Stimulated activated CD4-positive, alpha-beta T cell treated with anti-CD3 and anti-CD28 coated beads, Interleukin-2, amount 100 ng/mL, for 4 hours (primary cell): ENCODE measurements at places on chromosomes 12 and 14.

- DNase-seq = no peak
Measured at GRCh38 chr12:11732715-11733114, 83.2 kb downstream of the ETV6 start.

GRCh38 chr14:93533437-93533836, 102.7 kb downstream of the UNC79 start:
- no peak for DNase-seq

GRCh38 chr12:107990325-107990724, 138.8 kb upstream of the WSCD2 start:
- no peak for DNase-seq

DNA sequence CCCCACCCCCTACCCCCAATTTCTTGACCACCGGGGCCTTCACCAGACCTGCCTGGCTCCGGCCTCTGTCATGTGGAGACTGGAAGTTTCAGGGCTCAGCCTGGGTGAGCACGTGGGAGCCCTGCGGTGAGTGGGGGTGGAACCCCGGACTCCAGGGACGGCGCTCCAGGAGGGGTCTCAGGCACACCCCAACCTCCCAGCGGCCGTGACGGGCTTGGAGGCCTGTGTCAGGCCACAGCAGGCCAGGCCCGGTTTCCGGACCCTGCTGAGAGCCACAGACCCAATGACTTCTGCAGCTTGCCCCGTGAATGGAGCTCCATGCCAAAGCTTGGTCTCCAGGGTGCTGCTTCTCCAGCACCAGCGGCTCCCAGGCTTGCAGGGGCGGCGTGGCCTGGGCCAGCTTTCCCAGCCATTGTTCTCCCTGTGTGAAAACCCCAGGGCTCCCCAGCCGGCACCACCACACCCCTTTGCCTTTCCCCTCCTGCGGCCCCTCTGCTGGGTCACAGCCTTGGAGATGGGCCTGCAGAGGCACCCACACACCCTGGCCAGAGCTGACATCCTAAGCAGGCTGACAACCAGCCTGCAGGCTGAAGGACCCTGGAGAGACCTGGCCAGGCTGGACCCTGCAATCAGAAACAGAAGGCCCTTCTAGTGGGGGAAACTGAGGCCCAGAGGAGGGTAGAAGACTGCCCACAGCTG, 186.2 kb upstream of the C14orf180 start:
- DNase-seq = no peak

DNA sequence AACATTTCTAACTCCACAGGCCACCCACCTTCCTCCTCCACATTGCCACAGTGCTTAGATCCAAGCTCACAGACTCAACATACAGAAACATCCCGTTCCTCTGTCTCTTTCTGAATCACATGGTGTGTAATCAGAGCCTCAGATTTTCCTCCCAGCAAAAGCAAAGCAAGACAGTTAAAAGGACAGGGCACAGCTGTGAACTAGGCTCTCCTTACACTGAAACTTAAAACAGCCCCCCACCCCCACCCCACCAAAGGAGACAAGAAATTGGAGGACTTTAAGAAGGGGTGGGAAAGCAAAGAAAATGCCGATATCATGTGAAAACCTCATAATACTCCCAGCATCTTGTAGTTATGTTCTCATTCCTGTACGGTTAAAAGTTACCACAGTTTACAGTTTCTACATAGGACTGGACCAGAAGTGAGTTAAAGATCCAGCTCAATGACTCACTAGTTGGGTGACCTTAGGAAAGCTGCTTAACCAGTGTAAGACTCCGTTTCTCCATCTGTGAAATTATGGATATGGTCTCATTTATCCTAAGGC, 4.8 kb downstream of the YBX3 start:
- no peak for DNase-seq

DNA sequence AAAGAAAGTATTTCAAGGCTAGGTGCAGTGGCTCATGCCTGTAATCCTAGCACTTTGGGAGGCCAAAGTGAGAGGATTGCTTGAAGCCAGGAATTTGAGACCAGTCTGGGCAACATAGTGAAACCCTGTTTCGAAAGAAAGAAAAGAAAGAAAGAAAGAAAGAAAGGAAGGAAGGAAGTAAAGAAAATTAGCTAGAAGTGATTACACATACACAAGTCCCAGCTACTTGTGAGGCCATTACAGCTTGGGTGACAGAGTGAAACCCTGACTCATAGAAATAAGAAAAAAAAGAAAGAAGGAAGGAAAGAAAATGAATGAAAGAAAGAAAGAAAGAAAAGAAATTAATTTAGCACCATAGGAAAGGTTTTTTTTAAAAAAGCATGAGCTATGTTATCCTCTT, 33.3 kb upstream of the PPP1CC start:
- no peak for DNase-seq

DNA sequence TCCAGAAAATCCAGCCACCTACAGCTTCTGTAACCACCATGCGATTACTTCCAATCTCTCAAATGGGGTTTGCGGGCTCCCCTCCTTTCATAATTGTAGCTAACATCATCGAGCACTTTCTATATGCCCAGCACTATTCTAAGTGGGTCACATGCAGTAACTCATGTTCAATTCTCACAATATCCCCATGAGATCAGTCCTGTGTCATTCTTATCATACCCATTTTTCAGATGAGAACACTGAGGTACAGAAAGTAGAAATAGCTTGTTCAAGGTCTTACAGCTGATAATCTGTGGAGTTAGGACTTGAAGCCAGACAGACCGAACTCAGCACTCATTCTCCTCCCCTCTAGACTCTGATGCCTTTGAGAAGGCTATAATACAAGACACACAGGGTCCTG, 74.9 kb downstream of the EID3 start:
- no peak for DNase-seq

GRCh38 chr12:5476356-5476755, 44.4 kb downstream of the NTF3 start:
- no peak for DNase-seq

DNA sequence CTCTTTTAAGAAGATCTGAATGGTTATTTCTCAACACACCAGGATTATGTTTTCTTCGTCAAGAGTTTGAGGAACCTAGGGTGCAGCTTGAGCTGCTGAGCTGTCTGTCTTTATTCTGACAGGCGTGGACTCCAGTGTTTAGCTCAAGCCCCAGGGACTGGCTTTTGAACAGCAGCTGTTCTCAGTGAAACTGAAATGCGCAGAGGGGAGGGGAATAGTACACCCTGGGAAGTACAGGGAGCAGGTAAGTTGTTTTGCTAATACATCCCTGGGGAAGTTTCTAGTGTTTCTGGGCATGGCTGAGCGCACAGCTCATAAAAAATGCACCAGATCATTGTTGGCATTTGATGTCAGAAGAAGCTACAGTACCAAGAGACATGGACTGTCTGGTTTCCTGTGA, 659.8 kb downstream of the DIO2 start:
- DNase-seq = no peak

DNA sequence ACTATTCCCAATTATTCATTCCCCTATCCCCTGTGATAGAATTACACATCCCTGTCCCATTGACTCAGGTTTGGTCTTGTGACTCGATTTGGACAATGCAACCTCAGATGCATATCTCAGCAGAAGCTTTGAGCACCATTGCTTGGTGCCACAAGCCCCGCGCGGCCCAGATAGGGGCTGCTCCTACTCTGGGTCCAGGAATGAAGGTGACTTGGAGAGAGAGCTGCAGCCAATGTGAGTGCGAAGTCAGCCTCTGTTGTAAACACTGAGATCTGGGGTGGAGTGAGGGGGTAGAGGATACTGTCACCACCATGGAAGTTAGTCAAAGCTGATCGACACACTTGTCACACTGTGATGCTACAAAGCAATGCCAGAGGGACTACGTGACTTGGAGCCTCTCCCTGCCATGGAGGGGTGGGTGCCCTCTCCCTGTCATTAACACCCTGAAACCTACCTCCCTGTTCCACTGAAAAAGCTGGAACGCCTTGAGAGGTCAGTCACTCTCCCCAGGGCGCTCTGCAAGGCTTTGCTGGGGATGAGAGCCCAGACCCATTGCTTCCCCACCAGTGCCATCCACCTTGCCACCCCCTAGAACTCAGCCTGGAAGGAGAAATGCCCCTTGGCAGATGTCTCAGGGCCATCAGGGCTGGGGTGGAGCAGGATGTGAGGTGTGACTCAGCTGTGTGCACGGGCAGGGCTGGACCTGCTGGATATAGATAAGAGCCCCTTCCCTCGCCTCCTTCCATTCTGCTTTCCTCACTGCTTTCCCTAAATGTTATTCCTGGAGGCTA, 6.6 kb upstream of the PLEK2 start:
- no peak for DNase-seq

DNA sequence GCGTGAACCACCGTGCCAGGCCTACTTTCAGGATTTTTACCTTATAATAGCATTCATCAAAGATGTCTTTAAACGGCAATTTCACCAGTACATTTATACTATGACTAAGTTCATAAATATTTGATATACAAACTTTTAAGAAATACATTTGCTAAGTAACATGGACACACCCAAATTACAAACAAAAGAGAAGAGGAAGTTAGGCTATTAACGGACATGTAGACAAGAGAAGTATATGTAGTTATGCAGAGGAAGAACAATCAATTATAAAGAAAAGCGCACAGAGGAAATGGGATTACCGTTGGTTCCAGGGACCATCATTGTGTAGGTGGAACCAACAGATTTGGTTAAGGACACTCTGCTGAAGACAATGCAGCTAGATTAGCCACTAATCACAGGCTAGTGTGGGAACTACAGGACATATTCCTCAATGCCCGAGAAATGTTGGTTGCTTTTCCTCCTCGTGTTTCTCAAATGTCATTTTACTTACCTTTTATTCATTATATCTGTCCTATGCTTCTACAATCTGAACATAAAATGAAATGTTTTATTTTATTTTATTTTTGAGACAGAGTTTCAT, 24.0 kb upstream of the PKP2 start:
- no peak for DNase-seq

DNA sequence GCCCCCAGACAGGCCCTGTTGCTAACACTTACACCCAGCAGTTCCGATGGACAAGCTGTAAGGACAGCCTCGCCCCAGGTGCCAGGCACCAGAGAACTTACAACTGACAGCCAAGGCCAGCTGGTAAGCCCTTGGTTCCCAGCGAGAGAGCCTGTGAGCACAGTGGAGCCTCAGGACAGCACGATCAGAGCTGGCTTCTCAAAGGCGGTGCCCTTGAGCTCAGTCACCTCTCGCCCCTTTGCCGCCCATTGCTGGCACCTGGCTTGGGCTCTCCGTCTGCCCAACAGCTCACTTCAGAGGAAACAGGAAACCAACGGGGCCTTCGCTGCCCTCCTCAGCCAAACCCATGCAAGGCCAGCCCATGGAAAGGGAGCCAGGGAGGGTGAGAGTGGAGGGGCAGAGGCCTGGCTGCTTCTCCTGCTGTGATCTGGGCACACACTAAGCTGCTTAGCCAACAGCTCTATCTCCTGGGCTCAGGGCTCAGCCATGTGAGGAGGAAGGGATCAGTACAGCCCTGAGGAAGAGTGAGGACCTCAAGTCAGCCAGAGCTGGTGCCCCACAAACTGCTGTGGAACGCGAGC, 98.5 kb downstream of the SINHCAF start:
- DNase-seq = no peak
